ENCODE measurements at places on chromosomes 7 and 10.
A peak's percentile ranks its signal among the peaks of the same experiment; 100 is the strongest.

DNA sequence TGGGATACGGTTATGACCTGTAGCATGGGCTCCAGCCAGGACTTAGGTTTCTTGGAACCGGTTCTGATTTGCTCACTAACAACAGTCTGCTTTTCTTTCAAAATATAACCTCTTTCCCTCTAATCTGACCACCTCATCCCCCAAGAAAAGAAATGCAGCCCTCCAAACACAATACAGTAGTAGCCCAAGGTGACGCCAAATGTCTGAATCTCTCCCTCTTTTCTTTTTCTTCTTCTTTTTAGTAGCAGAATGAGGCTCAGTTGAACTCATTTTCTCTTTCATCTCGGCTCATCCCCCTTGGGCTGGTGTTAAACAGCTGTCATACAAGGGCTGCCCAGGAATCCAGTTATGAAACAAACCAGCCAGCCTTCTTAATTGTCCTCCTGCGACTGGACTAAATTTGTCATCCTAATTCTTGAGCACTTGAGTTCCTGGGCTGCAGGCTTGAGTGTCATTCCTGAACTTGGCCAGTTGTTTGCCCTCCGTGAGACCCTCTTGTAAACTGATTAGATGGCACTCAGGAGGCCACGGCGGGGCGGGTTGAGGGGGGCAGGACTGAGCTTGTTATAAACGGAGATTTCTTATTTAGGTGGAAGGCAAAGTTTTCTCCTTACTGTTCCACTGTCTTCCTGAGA, 94.8 kb downstream of the SORCS3 start:
- DNase-seq, result no peak

DNA sequence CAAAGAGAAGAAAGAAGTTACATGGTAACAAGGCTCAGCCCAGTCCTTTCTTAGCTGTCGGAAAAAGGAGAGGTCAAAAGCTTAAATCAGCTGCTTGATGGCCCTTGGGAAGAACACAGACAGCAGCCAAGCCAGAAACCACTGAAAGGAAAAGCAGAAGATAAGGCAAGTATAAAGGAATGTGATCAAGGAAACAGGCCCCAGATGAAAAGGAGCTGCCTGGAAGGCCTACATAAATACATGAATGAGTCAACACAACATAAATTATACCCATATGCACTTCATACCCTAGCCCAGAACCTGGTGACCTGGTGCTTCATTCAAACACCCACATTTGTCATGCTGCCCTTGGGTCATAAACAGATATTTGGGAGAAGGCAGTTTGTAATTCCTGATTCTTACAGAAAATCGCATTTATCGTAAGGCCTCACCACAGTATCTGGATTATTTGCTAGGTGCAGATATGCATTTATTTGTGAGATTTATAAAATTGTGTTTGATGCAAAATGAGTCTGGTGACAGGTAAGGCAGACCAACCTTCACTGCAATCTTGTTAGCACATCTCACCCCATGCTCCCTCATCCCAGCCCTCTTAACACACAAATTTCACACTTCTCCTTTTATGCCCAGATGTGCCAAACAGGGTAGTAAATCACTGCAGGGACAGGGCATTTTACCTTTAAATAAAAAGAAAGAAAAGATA, 94.9 kb upstream of the KCNIP2 start:
- DNase-seq, result peak; percentile 73

DNA sequence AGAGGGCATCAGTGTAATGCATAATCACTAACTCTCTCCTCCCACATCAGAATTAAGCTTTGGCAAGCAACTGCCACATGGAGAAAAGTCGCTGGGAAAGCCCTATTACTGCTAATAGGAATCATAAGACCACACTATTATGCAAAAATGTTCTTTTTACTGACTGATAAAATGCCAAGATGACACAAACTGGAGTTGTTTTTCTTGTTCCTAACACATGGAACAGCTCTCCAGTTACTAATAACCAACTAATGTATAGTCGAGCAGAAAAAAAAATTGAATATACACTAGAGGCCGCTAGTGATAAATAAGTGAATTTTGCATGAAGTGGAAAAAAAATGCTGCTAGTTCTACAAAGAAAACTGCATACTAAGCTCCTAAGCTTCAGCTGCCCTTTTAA, 165.6 kb downstream of the TPK1 start:
- peak; percentile 12 for DNase-seq

- no peak for DNase-seq
Measured at GRCh38 chr7:32039000-32039756, 31.0 kb downstream of the PDE1C start.

DNA sequence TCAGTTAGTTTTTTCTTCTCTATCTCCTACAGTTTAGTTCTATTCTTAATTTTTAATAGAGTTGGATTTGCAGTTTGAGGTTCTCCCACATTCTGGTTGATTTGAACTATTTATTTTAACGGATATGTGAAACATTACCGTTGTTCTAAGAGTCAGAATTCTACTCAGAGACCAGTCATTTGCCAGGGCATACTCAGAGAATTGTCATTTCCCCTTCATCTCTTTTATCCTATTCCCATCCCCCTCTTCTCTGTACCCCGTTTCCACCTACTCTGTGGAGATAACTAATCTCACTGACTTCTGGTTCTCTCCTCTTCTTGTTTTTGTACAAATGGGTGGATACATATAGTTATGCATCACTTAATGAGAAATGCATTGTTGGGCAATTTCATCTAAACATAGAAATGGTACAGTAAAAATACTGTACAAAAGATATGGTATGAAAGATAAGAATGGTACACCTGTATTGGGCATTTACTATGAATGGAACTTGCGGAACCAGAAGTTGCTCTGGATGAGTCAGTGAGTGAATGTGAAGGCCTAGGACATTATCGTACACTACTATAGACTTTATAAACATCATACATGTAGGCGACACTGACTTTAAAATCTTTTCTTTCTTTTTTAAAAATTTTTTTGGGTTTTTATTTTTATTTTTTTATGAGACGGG, 53.1 kb downstream of the INPP5F start:
- DNase-seq, result no peak

DNA sequence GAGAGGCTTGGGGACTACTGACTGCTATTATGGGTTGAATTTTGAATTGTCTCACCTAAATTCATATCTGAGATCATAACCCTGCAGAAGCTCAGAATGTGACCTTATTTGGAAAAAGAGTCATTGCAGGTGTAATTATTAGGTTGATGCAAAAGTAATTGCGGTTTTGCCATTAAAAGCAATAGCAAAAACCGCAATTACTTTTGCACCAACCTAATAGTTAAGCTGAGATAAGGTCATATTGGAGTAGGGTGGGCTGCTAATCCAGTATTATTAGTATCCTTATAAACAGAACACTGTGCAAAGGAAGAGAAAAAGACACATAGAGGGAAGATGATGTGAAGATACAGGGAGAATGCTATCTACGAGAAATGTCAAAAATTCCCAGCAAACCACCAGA, 82.3 kb downstream of the AOAH start:
- DNase-seq, result no peak

- DNase-seq, result peak; percentile 32
Measured at GRCh38 chr10:4370376-4370775, 455.6 kb upstream of the AKR1E2 start.

- DNase-seq, result no peak
Measured at GRCh38 chr7:120156476-120156875, 116.5 kb upstream of the KCND2 start.

- no peak for DNase-seq
Measured at GRCh38 chr10:117014835-117015234, 9.8 kb upstream of the SHTN1 start.

- no peak for DNase-seq
Measured at GRCh38 chr10:30990971-30991646, 40.6 kb downstream of the ZNF438 start.

DNA sequence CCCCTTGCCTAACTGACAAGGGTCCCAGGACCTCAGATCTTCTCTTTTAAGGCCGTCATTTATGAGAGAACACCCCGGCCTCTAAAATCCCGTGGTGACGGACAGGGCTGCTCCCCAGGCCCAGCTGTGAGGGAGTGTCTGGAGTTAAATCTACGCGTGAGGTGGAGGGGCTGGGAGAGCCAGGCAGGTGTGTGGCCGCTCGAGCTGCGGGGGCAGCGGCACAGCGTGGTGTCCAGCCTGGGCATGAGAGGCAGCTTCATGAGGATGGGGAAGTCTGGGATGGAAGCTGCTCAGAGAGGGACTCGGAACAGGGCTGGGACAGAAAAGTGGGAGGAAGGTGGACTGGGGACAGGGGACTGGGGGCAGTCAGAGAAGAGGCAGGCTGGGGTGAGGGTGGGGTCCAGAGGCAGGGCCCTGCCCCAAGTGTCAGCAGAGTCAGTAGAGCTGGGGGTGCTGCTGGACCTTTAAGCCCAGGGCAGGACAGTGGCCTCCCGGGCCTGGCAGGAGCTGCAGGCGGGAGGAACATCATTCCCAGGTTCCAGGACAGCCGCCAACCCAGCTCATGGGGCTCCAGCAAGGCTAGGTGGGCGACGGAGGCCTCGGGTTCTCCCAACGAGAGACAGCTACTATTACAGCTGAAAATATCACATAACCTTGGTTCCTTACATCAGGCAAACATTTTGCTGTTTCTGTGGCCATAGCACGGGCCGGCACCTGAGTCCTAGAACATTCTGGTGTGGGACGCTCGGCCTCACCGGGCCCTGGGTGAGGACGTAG, 55.2 kb downstream of the JAKMIP3 start:
- DNase-seq, result no peak

- no peak for DNase-seq
Measured at GRCh38 chr10:5271526-5271925, 74.9 kb downstream of the AKR1C4 start.

DNA sequence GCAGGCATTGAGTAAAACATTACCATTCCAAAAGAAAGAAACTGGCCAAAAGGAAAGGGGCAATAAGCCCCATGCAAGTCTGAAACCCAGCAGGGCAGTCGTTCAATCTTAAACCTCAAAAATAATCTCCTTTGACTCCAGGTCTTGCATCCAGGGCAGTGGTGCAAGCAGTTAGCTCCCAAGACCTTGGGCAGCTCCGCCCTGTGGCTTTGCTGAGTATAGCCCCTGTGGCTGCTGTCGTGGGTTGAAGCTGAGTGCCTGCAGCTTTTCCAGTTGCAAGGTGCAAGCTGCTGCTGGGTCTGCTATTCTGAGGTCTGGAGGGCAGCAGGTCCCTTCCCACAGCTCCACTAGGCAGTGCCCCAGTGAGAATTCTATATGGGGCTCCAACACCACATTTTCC, 580.1 kb upstream of the AUTS2 start:
- DNase-seq, result no peak

GRCh38 chr7:101273206-101273605, 28.3 kb upstream of the FIS1 start:
- DNase-seq, result no peak

GRCh38 chr7:37320848-37321468, 127.7 kb downstream of the ELMO1 start:
- DNase-seq, result no peak

GRCh38 chr10:23448802-23449570, 10.1 kb downstream of the OTUD1 start:
- DNase-seq, result peak; percentile 41

- no peak for DNase-seq
Measured at GRCh38 chr7:133919810-133920209, 207.3 kb upstream of the LRGUK start.

DNA sequence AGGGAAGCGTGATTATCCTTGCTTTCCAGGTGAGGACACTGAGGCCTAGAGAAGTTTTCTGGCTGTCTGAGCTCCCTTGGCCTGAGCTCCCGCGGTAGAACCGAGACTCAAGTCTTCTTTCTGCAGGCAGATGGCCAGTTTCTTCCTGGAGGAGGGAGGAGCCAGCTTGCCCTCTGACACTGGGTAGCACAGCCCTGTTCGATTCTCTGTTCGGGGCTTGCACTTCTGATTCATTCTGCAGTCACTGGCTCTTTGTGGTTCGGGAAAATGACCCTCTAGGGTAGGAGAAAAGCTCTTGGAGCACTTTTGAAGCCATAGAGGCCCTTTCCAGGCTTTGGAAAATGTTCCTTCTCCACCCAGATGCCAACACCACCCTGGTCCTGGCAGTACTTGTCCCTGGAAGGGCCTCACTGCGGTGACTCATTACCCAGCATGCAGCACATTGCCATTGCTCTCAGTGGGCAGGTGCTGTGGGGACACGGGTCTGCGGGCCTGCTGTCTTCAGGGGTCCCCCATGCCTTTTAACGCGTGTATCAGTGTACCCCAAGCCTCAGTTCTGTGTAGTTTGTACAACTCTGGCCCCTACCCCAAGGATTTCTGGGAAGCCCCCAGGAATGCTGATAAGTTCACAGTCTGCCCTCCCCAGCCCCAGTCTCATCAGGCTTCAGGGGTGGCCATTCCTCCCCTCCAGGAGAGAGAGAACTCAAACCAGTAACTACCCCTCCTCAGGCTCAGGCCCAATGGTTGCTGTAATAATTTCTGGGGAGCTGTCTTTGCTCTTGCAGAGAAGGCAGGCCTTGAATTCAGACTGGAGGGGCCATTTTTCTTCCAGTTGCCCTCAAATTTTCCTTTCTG, 11.9 kb downstream of the CHST3 start:
- DNase-seq, result peak; percentile 87

- peak; percentile 31 for DNase-seq
Measured at GRCh38 chr10:35340975-35341374, 4.7 kb downstream of the CCNY start.

- DNase-seq, result no peak
Measured at GRCh38 chr10:20118119-20118518, 301.9 kb downstream of the PLXDC2 start.

DNA sequence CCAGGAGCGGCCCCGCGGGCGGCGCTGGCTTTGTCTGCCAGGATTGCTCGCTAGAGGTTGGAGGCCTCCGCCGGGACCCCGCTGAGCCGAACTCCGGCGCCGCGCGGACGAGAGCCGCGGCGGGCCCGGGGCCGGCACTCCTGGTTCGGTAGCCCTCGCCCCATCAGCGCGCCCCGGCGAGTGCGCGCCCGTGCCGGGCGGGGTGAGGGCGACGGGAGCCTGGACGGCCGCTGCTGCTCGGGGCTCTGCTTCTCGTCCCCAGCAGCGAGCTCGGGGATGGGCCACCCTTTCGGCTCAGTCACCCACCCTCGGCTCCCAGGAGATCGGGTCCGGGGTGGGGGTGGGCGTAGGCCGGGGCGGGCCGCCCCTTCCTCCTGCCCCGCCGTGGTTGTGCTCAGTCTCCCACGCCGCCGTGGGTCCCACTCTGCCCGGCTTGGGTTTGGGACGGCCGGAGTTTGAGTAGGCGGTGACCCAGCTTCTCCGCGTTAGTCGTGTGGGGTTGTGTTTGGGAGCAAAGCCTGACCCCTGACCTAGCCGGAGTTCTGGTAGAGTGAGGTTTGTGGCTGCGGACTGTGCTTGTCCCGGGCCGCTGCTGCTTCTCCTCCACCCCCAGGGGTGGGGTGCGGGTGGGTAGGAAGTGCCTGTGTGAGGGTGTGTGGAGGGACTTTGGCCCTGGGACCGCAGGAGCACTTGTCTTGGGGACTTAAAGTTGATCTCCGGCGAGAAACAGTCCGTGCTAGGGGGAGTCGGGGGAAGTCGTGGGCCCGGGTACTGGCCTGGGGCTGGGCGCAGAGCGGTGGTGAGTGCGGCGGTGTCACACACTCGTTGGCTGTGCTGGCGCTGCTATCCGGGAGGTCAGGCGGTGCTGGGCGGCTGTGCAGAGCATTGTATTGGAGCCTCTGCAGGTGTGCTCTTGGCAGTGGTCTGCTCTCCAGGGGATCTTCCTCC, 677 bp downstream of the TSPAN14 start:
- DNase-seq, result peak; percentile 51

Data from kidney tubule cell (primary cell).